Stimulated activated naive CD8-positive, alpha-beta T cell treated with anti-CD3 and anti-CD28 coated beads, Interleukin-15, Interleukin-2, amounts not matched to agents 100 U/mL and 50 U/mL, for 24 hours (primary cell): ENCODE measurements at places on chromosomes 1 and 21.
A peak's percentile ranks its signal among the peaks of the same experiment; 100 is the strongest.

DNA sequence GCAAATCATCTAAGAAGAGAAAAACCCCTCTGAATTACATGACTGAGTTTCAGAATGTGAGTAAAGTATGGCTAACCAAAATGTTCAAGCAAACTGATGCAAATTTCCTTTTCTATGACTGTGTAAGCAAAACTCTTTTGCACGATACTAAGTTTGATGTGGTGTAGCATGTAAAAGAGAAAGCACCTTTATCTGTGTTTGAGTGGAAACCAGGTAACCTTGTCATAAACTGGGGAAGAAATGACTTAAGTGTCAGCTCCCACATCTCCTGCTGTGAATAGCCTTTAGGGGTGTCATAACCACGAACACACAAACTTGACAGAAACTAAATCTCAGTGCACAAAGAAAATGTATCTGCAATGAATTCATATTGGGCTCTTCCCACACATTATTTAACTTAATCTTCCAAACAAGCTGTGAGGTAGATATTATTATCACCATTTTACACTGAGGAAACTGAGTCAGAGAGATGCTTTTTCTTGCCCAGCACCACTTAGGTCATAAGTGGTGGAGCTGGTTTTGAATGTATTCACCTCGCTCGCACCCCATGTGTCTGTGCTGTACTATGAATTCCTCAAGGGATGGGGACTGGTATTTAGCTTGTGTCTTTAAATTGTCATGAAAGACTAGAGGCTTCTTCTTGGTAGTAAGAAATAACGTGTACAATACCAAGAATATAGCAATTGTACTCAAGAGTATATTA lies 32.9 kb upstream of the IL12RB2 start:
- DNase-seq: no peak

DNA sequence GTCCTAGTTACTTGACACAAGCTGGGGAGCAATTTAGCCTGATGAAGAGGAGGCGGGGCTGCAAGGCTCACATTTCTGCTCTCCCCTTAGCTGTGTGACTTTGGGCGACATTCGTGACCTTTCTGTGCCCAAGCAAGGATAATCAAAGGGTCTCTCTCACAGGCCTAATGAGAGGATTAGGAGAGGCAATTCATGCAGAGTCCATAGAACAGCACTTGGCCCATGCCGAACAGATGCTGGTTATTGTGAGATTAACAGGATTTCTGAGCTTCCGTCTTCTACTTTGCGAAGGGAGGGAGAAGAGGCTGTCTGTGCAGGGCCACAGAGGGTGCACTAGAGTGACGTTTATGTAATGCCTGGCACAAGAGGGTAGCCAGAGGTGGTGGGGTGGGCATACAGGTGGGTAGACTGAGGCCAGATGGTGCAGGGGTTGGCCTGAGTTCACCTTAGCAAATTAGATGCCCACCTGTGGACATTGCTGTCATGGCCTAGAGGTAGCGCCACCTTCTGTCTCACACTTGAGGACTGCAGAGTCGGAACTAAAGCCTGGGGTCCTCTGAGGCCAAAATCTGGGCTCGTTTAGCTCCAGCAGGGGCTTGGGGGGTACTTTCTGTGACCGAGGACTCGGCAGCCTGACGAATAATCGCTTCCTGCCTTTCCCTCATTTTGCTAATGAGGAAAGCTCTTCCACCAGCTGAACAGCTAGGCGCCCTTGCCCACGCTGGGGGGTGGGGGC lies 18.6 kb downstream of the ACTL8 start:
- no peak for DNase-seq

DNA sequence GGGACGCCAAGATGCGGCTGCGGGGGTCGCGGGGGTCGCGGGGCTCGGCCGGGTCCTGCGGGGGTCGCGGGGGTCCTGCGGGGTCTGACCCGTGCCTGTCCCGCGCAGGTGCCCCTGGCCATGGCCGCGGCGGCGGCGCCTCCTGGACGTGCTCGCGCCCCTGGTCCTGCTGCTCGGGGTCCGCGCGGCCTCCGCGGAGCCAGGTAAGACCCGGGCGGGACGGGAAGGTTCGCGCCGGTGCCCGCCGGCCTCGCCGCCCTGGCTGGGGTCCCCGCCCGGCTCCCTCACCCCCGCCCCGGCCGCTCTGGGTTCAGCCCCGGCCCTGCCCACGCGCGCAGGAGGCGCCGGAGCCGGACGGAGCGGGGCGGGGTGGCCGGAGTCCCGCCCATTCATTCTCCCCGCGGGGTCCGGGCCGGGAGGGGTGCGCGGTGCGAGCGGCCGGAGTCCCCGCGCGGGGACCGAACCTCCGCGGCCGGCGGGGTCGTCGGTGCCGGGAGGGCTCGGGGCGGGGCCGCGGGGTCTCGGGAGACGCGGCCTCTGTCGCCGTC lies 380 bp downstream of the COL18A1 start:
- DNase-seq: peak; percentile 17

DNA sequence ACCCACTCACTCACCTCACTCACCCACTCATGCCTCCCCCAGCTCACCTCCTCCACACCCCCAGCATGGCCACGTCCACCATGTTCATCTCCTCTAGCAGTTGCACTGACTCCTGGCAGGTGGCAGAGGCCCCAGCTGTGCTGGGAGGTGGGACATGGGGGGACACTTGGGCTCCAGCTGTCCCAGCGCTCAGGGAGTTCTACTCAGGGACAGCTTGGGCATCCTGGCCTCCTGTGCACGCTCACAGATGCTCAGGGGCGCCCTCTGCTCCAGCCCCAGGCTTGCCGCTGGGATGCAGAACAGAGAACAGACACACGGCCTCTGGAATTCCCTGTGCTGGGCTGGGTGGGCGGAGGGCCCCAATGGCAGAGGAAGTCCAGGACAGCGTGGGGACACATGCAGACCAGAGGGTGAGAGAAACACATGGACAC lies 5.2 kb downstream of the KRTAP10-8 start:
- DNase-seq: no peak

DNA sequence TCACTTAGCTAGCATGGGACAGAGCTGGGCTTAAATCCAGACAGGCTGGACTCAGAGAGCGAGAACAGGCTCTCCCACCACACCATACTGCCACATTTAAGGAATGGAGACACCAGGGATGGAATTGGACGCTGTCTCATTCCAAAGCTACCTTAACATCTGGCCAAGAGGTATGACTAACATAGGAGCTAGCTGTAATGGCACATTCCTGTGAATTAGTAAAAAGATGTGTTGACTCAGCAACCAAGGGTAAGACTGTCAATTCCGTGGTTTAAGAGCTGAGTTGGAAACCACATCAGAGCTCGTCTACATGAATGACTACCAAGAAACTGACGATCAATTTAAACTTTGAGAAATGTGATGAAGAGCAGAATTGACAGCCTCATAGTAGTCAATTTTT lies 8.3 kb upstream of the TNFRSF9 start:
- DNase-seq: peak; percentile 19

DNA sequence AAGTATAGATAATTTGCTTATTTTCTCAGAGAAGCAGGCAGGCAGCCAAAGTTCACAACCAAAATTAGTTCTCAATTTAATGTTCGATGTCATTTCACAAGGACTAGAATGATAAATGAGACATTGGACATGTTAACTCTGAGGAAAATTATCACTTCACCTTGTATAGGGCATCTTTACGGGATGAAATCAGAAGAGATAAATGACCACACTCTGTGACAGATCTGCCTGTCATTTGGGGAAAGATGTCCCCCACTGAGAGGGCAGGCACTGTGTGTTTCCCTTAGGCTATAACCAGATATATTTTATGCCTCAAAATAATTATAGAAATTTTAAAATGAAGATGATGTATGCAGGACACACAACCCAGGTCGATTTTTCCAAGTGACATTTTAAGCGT lies 642.9 kb downstream of the BRINP3 start:
- no peak for DNase-seq

DNA sequence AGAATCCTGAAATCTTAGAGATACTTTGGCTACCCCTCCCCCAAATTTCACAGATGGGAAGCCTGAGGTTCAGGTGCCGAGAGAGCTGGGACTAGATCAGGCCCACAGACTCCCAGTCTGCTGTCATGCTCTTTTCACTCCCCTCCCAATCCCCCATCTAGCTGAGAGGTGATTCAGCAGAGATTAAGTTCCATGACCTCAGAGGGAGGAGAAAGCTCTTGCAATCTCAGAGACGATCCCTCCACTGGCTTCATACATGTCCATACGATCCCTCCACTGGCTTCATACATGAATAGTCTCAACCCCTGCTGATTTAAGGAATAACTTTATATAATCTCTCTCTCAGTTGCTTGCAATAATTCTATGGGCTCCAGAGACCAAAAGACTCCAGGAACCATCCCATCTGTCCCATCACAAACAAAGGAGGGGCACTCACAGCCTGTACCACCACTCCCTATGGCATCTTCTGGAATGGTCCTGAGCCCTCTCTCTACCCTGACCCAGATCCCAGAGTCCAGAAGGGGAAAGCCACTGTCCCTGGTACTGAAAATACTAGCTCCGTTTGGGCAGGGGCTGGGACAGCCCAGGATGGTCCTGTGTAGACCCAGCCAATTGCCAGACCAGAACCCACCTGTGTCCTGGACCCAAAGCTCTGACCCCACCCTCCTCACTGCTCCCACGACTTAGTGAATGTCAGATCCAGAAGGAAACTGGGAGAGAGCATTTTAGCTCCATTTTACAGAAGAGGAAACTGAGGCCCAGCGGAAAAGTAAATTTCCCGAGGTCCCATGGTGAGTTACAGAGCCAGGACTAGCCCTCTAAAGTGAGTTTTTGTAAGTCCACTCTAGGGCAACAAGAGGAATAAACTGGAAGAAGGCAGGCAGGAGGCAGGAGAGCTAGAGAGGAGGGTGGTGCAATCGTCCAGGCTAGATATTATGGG lies 27.1 kb downstream of the RIMS3 start:
- no peak for DNase-seq

DNA sequence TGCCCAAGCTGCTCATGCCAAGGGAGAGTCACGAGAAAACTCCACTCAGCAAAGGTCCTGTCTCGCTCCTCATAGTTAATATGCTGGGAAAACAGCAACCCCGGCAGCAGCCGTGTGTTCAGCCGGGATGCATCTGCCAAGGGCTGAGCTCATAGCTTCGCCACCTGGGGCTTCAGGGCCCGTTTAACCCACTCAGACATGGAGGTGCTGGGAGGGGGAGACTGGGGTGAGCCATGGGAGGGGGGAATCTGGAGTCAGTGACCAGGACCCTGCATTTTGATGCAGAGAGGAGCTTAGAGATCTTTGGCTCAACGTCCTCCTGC lies 283.4 kb downstream of the PTPRU start:
- no peak for DNase-seq
